Stimulated activated CD4-positive, alpha-beta T cell treated with anti-CD3 and anti-CD28 coated beads, Interleukin-2, amount 100 ng/mL, for 4 hours (primary cell): ENCODE measurements at places on chromosomes 4 and X.

DNA sequence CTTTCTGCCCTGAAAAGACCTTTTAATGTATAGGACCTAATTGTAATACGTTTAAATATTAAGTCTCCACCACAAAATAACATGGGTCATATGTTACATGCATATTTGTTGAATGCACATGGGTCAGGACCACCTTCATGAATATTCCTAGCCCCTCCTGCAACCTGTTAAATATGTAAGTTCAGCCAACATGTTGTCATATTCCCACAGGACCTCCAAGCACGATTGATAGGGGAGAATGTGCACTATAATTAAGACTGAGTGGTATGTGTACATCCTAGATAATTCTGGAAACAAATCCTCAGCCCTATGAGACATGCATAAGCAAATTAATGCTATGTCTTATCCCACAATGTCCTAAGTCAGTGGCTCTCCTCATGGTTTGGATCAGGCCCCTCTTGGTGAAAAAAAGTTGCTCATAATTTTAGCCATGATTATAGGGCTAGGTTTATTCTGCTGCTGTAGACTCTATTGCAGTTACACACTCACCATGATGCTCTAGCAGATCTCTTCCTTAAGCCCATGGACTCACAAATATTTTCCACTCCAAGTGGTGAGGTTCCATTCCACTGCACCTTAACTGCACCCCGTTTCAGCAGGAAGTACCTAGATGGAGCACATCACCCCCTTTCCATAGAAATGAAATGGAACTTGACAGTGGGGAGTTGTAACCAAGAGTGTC lies 10.2 kb downstream of the TIGD2 start:
- DNase-seq, result no peak

DNA sequence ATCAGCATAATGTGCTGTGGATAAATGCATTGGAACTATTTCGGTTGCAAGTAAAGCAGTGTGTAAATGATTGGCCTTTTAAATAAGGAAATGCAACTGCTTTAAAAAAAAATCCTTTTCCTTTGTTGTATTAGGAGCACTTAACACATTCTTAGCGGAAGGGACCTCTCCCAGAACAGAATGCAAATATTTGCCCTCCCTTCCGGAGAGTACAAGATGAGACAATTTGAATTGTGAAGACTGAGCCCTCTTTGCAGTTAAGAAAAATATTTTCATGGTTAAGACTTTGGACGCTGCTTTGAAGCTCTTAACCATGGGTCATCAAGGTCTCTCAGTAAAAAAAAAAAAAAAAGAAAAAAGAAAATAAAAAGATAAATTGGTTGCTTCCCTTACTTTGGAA lies 9.5 kb upstream of the NOX1 start:
- DNase-seq, result no peak

DNA sequence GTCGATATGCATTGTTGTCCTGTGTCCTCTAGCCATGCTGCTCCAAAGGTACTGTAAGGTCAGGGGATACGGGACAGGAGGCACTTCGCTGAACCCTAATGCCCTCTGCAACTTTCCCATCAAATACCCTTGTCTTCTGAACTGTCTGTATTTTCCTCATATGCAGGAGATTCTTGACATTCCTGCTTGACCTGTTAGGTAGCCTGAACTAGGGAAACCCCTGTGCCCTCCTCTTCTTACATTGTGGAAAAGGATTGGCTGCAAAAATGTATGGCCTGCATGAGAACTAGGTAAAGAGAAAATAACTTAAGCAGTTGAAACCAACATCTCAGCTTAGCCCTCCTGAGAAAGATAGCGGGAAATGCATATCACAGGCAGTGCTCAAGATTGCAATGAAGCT lies 11.4 kb downstream of the RTL8B start:
- no peak for DNase-seq

GRCh38 chr4:28105271-28105859 lies 1244.7 kb downstream of the STIM2 start:
- DNase-seq, result no peak

GRCh38 chr4:5211282-5211839 lies 160.1 kb downstream of the STK32B start:
- DNase-seq, result no peak

DNA sequence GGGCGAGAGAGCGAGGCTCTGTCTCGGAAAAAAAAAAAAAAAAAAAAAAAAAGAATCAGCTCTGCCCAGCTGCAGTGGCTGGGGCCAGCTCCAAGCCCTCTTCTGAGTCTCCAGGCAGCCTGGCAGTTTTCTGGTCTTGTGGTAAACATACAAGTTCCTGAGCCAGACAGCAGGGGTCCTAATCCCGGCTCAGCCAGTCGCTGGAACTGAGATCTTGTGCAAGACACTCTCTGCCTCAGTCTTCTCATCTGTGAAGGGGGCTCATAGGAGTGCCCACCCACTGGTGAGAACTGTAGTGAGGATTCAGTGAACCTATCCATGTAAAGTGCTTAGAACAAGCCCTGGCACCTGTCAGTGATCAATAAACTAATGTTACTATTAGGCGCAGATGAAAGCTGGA lies 41.8 kb downstream of the C4orf50 start:
- no peak for DNase-seq

DNA sequence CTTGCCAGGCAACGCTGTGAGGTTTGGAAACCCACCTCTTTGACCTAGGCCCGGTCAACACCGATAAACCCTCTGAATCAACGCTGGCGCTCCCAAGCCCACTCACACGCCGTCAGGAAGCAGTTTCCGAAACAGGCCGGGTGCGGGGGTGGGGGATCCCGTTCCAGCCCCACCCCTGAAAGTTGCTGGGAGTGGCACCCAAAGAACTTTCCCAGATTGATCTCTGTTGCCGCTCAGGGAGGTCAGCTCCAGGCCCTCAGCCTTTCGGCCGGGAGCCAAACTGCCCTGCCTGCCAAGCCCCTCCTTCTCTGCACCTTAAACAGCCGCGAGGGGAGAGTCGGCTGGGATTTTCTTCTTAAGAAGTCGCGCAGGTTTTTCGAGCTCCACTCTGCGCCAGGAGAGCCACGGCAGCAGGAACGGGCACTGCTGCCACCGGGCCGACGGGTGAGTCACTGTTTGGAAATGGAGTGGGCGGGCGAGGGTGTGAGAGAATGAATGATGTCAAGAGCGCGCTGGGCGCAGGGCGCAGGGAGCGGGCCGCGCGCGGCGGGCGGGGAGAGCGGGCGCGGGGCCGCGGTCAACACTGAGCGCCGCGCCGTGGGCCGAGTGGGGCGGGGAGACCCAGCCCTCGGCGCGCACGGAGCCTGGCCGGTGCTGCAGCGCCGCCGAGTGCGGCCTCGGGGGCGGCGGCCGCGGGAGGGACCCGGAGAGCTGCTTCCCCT lies at the start of gene SGMS2:
SGMS2 (plus strand) TSS at position 583 of the 722 bp plus-strand sequence. CDS start 70,622 bp downstream, outside the sequence.
- DNase-seq, result peak; percentile 70

- DNase-seq, result no peak
Observed at GRCh38 chr4:152180369-152180768, 355.5 kb downstream of the FBXW7 start.

GRCh38 chr4:161919442-161920220 lies 244.2 kb downstream of the FSTL5 start:
- no peak for DNase-seq

DNA sequence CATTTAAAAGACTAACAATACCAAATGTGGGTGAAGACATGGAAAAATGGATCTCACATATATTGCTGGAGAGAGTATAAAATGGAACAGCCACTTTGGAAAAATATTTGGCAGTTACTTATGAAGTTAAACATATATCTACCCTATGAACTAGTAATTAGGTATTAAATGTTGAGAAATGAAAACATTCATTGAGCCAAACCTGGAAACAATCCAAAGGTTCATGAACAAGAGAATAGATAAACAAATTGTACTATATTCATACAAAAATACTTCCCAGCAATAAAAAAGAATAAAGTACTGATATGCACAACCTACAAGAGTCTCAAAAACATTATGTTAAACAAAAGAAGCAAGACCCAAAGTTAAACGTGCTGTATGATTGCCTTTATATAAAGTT lies 4.0 kb upstream of the EGF start:
- DNase-seq, result no peak

DNA sequence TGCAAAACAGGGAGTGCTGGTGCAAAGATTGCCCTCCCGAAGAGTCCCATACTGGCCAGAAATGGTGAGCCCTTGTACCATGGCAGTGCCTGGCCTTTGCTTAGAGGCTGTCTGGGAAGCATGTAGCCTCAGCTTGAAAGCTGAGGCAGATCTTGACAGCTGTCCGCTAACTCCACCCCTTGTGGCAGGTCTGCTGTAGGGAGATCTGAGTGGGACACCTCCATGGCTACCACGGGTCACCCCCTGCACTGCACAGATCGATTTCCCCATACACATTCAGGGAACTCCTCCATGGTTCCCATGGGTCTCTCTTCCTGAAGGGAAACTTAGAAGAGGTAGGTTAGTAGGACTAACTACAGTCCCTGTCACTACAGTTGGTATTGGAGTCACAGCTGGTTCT lies 6.1 kb upstream of the ACOT9 start:
- no peak for DNase-seq

DNA sequence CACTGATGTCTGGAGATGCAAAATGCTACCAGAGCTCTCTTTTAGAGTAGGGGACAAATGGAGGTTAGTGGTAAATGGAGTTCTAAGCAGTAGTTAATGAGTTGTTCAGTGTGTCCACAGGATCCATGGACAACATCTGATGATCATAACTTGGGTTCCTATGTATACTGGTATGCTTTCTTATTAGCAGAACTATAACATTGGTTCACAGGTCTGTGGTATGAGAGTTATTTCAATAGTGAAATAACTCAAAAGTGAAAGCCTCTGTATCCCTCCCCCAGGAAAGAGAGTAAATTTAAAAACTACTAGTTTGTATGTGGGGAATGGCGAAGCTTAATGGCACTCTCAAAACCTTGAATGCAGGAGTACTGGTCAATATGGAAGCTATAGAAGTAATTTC lies 363.5 kb upstream of the EMCN start:
- no peak for DNase-seq

DNA sequence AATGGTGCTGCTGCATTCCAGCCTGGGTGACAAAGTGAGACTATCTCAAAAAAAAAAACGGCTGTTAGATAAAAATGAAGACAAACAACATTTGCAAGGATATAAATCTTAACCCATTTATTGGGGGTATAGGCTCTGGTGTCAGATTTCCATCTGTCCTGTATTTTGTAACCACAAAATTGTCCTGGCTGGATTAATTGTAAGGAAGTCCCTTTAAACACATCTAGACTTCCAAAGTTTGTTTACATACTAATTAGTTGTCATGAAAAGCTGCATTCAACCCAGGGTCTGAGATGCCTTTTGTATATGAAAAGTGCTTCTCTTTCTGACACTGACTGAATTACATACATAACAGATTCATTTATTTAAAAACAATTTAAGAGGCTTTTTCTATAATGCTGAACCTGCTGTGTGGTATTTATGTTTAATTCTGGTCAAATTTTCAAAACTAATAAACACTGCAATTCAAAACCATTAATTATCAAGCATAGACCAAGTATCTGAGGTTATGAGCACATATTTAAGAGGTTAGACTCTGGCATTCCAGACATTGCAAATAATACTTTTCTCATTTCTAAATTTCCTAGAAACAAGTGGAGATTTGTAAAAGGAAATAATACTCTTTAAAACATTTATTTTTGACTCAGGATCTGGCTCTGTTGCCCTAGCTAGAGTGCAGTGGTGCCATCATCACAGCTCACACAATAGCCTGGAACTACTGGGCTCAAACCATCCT lies 17.5 kb upstream of the UGDH start:
- DNase-seq, result no peak

DNA sequence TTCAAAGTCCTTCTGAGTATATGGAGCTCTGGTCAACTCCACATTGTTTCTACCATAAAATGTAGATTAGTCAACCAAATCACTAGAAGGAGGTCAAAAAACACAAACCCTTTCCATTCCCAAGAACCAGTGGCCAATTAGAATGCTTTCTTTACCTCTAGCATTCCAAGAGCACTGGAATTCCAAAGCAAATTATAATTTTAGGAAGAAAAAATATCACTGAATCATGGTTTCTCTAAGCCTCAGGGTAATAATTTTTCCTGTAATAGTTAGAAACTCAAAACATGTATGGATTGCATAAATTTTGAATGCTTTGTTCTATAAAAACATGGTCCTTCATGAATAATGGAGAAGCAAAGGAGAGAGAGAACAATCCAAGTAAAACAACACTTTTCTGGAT lies 39.5 kb downstream of the LEF1 start:
- DNase-seq, result no peak

DNA sequence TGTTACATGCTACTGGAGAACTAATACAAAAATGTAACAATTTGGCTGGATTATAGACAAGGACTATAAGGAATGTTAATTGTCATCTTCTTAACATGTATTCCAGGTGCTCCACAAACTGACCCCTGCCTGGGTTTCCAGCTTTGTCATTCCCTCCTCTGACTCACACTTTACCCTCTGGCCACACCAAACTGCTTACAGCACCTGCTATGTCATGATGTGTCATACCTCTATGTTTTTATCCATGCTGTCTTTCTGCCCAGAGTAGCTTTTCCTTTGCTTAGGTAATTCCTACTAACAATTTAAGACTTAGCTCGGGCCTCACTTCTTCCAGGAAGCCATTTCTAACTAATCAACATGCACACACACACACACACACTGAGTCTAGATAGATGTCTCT lies 14.0 kb upstream of the SHROOM4 start:
- no peak for DNase-seq

DNA sequence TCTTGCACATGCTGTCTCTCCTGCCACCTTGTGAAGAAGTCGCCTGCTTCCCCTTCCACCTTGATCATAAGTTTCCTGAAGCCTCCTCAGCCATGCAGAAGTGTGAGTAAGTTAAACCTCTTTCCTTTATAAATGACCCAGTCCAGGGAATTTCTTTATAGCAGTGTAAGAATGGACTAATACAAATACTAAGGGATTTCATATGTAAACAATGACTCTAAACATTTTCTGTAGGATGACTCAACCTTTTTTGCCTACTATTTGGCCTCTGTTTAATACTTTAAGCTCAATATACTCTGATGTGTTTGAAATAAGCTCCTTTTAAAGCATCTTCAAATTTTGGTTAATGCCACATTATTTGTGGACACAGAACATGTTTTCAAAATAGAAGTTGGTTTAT lies 813.5 kb upstream of the SLIT2 start:
- DNase-seq, result no peak

- DNase-seq, result no peak
Observed at GRCh38 chr4:139152249-139152648, 24.8 kb downstream of the ELF2 start.

GRCh38 chr4:55386073-55386472 lies 9.7 kb upstream of the TMEM165 start:
- no peak for DNase-seq

DNA sequence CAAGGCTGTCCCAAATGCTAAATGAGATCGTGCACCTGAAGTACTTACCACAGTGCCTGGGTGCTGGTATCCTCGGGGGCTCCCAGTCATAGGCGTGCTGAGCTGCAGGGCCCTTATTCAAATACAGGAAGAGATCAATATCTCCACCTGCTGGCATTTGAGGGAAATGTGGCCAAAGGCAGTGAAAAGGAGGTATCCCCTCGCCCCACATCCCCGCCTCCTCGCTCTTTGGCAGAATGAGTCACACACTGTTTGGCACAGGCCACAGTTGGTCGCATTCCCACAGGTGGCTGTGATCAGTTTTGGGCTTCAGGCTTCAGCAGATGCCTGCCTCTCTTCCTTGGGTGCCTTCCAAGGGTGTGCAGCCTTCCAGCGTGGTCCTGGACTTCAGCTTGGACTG lies 28.4 kb downstream of the ZNF185 start:
- peak; percentile 53 for DNase-seq

GRCh38 chrX:72247206-72247942 lies 8.5 kb upstream of the ERCC6L start:
- no peak for DNase-seq
